ENCODE measurements at places on chromosomes 11 and 22.
A peak's percentile ranks its signal among the peaks of the same experiment; 100 is the strongest.

DNA sequence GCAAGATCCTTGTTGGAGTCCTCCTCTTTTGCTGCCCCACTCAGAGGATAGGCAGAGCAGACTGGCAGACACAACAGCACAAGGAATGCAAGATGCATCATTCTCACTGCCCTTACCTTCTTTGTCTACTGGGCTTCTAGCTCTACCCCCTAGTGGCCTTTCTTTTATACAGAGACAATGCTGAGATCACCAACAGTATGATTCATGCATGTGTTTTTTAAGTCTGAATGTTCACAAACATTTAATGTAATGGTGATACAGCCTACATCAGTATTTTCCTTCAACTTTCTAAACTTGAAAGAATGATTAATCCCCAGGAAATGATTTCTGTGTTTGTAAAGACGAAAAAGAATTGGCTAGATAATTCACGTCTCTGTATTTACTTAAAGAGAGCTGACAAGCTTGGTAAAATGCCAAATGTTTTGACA, at the start of gene MMP10:
TSS of gene MMP10 (minus strand) at position 138 of the 428 bp plus-strand sequence. CDS start at position 101, 37 bp downstream.
- DNase-seq = peak; percentile 59

DNA sequence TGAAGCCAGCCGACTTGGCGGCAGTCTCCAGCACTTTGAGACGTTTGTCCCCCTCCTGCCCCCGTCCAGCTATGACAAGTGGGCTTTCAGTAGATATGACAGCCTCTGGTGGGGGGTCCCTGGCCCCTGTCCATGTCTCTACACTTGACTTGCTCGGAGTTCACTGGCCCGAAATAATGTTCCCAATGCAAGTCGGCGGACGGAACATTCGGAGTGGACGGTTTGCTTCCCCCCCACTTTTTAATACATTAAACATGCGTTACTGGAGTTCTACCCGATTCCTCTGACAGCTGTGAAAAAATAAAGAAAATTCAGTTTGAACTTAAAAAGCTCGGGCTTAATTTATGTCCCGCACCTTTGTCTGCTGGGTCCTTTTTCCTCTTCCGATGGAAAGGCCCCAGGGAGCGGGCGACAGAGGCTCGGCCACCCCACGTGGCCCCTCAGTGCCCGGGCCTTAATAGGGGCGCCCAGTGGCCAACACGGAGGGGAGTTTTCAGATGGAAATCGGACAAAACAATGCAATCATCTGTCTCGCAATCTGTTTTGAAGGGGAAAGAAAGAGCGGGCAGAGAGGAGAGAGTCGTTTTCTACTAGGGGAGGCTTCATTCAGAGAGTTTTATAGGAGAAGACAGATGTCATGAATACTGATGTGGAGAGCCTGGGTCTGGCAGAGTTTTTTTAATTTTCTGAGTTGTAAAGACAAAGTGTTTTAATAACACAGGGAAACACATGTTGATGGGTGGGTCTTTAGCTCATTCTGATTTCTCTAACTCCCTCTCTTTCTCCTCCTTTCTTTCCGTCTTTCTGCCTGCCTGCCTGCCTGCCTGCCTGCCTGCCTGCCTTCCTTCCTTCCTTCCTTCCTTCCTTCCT, 50.2 kb downstream of the SMIM38 start:
- no peak for DNase-seq

DNA sequence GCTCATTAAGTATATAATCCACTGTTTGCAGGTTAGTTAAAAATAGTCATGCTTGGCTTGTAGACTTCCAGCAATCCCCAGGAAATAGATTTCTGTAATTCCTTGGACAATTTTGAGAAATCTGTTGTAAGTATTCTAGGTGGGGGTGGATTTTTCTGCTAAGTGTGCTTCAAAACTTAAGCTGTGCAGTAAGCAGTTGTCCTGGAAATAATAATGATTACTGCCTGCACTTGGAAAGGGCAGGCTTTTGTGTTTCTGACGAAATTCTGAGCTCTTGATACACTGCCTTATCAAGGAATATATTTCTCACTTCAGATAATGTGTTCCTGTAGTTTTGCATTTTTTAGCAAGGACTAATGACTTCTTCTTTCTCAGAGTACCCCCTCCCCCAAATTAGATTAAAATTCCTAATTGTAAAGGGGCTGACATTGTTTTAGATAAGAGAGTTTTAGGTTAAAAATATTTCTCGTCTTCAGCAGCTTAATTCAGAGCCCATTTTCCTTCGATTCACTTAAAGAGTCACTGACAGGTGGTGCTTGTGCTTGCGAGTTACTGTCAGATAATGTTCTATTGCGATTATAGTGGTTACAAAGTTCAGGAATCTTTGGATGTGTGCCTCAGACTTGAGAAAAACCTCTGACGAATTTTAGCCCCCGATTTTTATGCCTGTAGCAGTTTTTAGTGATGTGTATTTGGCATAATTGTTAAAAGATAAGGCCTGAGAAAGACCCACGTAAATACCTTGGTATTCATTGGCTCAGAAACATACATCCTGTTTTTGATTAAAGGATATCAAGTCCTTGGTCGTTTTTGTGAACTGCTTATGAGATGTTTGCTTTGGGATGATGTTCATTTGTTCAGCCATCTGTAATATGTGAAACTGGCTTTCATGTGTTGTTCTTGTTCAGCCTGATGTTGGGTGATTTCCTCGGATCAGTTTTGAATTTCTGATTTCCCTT, 120.5 kb downstream of the HIPK3 start:
- no peak for DNase-seq

- DNase-seq = peak; percentile 45
Measured at GRCh38 chr11:68043349-68044144, 4.7 kb downstream of the TCIRG1 start.

DNA sequence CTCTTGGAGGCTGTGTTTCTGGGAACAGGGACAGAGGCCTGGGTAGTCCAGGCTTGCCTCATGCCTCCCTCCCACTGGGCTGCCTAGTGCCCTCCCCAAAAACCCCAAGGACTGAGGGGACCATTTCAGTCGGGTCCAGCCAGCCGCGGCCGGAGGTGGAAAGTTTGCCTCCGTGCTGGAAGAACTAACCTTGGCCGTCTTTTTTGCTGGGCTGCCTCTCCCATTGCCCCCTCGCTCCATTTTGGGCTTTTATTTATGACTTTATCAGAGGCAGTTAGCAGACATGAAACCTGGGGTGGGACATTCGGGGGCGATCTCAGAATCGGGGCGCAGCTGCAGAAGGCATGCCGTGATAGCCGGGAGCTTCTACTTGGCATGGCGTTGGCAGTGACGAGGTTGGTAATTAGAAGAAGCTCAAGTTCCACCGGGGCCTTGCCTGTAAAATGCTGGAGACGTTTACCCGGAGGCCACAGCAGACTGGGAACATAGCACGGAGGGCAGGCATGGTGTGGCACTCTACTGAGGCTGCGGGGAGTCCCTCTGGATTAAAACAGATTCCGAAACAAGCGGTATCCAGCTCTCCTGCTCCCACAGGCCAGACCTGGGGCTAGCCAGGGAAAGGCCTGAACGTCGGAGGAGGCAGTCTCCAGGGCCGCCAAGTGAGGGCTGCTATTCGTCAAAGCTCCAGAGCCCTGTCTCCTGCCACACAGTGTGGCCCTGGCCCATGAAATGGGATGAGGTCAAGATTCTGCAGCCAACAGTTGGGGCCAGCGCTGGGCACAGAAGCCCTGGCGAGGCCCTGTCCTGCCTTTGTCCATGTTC, 76.4 kb upstream of the PPARA start:
- DNase-seq = peak; percentile 20

DNA sequence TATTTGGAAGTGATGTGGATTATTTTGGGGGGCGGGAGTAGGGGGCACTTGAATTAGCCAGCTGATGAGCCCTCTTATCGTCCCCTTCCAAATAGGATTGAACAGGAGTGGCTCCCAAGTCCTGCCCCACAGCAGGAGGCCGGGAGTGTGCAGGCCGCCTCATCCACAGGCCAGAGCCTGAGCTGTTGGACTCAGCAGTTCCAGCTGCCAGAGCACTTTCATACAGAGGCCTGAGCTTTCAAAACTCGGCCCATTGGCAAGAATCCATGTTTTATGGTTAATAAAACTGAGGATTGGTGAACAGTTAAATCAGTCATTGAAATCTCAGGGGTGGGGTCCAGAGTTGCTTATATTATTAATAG, 9.6 kb downstream of the FAM118A start:
- DNase-seq = no peak

DNA sequence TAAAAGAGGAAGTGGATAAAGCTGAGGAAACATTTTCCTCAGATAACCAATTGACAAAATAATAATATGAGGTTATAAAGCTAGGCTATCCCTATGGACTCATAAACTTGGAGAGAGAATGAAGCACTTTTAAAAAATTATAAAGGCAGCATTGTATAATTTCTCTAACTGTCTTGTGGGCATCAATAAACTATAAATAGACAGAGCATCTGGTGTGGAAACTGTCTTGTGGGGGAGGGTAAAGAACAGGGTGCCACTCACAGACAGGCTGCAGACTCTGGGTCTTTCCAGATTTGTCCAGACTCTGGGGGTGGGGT, 333.5 kb downstream of the BUD13 start:
- no peak for DNase-seq

DNA sequence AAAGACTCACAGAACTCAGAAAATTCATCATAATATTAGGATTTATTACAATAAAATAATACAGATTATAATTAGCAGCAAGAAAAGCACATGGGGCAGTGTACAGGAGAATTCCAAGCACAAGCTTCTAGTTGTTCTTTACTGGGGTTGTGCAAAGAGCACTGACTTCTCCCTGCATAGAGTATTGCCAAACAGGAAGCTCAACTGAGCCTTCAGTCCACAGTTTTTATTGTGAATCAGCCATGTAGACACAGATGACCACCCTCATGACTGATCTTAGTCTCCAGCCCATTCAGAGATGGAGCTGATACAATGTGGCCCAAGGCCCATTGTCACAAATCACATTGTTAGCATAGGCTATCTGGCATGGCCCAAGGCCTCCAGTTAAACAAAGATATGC, 798.9 kb downstream of the KCNA4 start:
- no peak for DNase-seq

DNA sequence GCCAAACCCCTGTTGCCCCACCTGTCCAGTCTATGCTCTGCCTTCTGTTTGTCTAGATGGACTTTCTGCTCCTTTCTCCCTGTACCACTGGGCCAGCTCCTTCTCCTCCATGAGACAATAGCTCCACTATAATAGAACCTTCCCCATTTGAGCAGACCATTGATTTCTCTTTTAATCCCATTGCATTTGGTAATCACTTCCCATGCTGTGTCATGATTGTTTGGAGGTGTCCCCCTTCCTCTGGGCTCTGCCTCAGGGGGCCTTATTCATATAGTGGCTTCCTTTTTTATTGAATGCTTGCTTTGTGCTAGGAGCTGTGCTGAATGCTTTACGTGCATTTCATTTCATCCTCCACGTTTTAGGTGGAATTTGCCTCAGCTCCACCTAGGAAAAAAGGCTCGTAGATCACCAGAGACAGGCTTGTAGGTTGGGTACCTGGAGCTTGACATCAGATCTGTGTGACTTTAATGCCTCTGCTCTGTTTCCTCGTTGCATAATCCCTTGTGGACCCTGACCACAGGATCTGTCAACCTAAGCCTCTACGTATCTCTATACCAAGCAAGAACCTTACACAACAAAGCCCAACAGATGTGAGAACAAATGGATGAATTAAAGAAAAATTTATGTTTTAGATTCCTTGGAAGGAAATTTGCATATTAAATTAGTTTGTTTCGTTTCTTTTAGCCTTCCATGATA, 106.2 kb upstream of the RASSF10 start:
- DNase-seq = no peak

GRCh38 chr22:47152938-47153337, 390.5 kb downstream of the TBC1D22A start:
- no peak for DNase-seq

- no peak for DNase-seq
Measured at GRCh38 chr11:1421291-1421690, 31.6 kb downstream of the BRSK2 start.

GRCh38 chr11:38460896-38461295, 1862.9 kb upstream of the RAG2 start:
- no peak for DNase-seq

GRCh38 chr11:76270389-76270788, 64.1 kb upstream of the WNT11 start:
- DNase-seq = no peak

DNA sequence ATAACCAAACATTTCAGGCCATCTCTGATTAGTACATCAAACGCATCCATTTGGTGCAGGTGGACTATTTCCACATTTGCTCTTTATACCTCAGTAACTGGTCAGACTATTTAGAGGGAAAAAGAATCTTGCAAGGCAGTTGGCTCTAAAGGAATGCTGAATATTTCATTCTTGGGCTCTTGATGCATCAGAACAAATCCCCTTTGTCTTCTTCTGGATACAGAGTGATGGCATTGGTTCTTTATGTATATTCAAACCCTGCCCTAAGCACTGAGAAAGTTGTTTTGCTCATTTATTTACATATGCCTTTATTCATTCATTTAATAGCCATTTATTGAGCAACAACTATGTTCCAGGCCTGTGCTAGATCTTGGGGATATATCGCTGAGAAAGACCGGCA, 31.1 kb upstream of the RAB30 start:
- no peak for DNase-seq

- no peak for DNase-seq
Measured at GRCh38 chr11:130790689-130791088, 125.6 kb downstream of the SNX19 start.

- DNase-seq = peak; percentile 36
Measured at GRCh38 chr11:129278586-129279319, 86.6 kb upstream of the ARHGAP32 start.

DNA sequence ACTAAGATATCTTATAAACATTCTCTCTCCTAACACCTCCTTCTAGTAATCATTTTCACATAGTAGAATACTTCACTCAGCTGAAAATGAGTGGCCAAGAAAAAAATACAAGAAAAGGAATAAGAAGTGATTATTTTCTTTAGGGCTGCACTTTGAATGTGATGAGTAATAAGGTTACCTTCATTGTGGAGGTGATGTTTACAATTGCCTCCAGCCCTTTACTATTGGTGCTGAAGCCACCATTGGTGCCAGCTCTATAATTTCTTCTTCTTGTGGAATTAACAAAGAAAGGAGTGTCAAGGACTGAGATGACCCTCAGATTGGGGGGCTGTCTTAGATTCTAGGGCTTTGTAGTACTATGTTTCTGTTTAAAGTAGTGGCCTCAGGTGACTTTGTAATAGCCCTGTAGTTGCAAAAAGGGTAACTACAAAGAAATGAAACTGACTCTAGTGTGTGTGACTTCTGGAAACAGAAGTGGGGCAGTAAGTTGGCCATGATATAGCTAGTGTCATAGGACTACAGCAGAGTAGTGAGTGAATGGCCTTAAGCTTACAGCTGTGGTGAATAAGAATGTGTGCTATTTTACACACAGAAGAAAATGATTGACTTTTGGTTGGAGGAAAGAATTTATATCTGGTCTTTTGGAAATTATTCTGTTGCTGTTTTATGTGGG, 287.2 kb downstream of the TMEM135 start:
- DNase-seq = peak; percentile 8
